MM.1S (cell line): ENCODE measurements at places on chromosomes 3 and 15.

GRCh38 chr15:95825671-95826411 lies 504.7 kb upstream of the NR2F2 start:
- DNase-seq, result no peak

DNA sequence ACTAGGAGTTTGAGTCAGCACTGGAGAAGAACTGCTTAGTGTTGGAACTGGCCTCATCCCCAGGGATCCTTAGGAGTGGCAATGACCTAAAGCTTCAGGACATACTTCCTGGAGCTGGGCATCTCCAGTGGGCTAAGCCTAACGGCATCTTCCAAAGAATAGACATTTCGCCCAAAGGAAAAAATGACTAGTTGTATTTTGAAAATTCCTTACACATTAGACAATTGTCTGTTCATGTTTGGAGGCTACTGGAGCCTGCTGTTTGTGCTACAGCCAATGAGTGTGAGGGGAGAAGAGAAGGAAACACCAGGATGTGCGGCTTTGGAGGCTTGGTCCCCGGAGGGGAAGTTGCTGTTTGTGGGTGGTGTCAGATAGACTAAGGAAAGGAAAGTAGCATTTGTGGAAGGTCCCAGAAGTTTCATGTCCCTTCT lies 77.6 kb downstream of the POLR2M start:
- no peak for DNase-seq

- DNase-seq, result no peak
Observed at GRCh38 chr3:13575459-13576061, 26.6 kb downstream of the FBLN2 start.

- DNase-seq, result no peak
Observed at GRCh38 chr15:42908538-42908937, 12.0 kb downstream of the TTBK2 start.

DNA sequence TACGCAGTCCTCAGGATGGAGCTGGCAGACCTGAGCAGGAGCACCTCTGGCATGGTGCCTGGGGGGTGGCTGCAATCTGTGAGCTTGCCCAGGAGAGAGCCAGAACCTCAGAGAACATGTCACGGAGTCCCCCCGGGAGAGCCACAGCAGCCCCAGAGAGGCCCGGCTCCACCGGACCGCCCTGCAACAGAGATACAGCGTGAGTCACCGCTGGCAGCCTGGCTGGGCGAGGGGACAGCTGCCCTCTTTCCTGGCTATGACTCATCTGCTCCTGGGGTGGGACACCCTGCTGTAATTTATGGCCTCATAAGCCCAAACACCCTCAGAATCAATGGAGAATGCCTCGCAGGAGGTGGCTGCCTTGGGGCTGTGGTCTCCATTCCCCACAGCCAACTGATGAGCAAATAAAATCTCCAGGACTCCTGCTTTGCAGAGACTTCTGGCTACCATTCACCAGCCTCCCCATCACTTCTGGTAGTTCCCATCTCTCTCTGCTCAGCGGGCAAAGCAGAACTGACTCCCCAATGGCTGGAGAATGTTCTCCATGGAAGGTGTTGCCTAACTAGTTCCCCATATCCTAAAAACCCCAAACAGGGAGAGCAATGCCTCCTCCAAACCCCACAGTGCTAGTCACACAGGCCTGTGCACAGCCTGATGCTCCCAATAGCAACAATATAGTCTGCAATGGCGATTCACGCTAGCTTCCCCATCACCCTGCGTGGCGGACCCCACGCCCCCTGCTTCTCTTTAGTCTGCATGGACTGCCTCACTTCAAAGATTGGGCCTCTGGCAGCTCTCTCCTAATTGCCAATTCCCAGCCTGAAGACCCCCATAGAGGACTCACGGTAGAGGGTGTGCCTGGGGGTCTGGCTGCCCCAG lies 21.6 kb downstream of the ACSBG1 start:
- no peak for DNase-seq

GRCh38 chr3:115996420-115997108 lies 373.3 kb downstream of the GAP43 start:
- DNase-seq, result no peak
